ENCODE measurements at places on chromosomes 2 and 18.
A peak's percentile ranks its signal among the peaks of the same experiment; 100 is the strongest.

DNA sequence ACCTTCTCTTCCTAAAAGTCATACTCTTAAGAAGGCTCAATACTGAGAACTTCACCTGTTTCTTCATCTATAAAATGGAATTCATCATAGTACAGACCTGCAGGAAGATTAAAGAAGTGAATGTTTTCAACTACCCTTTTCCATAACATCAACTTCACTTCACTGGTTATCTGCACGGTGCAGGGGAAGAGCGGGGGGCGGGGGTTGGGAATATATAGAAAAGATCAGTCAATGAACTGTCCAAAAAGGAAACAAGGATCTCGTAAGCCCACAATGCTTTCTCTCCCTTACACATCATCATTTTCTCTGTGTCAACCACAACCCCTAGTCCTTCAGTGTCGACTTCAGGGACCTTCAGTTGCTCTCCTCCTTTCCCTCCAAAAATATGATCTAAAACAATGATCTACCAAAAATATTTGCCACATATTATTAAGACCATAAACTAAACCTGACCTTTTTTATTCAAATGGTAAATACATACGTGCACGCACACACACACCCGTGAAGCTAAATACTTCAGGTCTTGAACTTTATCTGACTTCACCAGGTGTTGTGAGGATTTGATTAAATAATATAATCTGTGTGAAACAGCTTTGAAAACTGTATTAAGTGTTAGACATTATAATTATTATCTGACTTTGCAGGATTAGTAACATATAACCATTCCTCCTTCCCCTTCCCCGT is 4.9 kb downstream of the MBOAT2 start:
- DNase-seq, result no peak

DNA sequence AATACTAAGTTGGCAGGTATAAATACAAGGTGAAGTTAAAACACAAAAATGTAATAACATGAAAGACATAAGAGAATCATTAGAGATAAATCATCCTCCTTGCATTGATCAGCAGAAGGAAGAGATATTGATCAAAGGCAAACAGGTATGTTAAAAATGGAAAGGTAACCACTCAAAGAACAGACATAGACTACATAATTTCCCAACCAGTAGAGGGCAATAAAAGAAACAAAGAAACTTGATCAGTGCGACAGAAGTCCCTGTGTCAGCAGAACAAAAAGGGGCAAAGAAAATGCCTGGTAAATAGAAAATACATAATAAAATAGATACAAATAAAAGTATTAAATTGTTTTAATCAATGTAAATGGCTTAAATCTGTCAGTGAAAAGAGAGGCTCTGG is 53.6 kb downstream of the FAM228A start:
- no peak for DNase-seq

- DNase-seq, result peak; percentile 37
Measured at GRCh38 chr2:42859006-42859552, 66.7 kb upstream of the HAAO start.

DNA sequence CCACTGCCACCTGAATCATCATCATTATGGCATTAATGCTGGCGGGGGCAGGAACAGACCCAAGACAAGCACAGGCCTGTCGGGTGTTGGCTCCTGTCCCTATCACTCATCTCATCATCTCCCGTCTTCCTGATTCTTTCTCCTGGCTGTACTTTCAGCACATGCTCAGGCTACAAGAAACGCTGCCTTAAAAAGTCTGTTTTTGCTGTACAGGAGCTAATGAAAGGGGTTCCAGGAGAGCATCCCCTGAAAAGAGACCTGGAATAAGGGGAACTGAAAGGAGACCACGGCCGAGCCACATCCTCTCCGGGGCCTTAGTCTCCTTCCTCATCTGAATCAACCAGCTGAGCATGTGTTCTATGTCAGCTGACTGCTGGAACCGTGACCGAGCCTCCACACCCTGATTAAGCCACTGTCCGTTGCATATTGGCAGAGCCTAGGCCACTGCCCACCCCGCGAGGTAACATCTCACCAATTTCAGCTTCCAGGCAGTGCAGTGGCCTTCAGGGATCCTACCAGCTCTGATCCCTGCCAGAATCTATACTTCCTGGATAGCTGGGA is 62.6 kb downstream of the DNMT3A start:
- DNase-seq, result no peak

GRCh38 chr2:48566592-48567310 is 36.8 kb downstream of the STON1 start:
- no peak for DNase-seq

DNA sequence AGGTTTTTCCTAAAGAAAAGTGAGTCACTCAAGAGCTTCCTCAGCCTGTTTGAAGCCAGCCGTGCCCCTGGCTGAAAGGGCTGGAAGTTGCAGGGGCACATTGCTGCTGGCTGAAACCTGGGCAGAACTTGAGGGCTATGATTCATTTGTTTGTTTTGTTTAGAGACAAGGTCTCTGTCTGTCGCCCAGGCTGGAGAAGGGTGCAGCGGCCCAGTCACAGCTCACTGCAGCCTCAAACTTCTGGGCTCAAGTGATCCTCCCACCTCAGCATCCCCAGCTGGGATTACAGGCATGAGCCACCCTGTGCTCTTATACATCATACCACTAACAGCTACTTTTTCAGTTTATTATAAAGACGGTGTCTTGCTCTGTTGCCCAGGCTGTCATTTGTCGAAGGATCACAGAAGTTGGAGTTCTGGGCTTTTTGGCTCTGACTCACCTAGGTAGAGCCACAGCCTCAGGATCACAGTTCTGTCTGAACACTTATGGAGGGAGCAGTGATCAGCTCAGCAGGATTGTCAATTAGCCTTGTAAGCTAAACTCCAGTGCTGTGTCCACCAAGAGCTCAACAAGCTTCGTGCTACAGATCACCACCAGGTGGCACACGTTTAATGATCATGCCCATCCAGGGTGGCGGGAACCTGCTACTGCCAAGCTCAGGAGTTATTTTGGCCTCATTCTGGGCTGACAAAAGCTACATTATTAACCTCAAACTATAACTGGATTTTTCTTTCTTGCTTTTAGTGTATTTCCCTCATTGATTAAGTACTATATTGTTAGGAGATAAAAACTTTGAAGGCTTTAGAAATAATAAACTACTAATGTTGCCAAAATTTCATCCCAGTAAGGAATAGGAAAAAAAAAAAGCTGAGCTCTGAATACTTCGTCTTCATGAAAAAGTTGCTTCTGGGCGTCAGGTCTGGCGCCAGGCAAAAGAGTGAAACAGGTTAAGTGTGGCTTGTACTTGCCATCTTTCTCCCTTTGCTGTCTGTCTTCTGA is 57.9 kb downstream of the ARHGEF33 start:
- peak; percentile 73 for DNase-seq

DNA sequence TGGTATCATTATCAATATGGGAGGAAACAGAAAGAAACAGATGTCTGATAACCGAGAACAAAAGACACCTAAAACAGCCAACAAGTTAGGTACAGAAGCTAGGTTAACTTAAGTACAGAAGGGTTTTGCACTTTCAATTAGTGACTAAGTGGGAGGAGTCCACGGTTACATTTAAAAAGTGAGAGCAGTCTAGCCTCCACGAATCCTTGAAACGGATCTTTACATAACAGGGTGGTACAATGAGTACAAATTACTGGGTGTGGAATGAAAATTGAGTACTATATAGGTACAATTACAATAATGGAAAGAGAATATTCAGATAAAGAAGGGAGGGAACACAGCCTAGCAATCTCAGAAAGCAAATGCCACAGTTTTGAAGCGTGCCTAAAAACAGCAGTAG is 76.6 kb downstream of the TLK1 start:
- no peak for DNase-seq

DNA sequence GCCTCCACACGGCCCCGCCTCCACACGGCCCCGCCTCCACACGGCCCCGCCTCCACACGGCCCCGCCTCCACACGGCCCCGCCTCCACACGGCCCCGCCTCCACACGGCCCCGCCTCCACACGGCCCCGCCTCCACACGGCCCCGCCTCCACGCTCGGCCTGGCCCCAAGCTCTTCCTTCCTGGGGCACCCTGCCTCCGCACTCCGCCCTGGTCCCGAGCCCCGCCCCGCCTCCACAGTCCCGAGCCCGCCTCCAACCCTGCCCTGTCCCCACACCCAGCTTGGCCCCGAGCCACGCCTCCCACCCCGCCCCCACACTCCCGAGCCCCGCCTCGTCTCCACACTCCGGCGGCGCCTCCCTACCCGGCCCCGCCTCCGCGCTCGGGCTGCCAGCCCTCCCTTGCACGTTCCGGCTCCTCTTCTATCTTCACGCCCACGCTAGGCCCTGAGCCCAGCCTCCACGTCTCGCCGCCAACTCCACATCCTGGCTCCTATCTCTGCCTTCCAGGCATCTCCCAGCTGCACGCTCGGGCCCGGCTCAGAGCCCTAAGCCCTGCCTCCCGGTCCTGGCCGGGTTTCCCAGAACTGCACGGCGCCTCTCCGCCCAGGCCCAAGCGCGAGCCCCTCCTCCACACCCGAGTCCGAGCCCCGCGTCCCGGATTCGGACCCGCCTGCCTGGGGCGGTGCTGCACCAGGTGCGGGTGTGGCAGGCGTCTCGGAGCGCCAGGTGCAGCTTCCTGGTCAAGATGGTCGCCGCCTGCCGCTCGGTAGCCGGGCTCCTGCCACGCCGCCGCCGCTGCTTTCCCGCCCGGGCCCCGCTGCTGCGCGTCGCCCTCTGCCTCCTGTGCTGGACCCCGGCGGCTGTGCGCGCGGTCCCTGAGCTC is at the start of gene TMEM87B:
Gene TMEM87B, plus strand, starts transcription at position 423 of the 883 bp plus-strand sequence. Its CDS starts 323 bp downstream, at position 746.
- peak; percentile 93 for DNase-seq

- DNase-seq, result no peak
Measured at GRCh38 chr2:177557794-177558193, 165.2 kb downstream of the AGPS start.

- DNase-seq, result no peak
Measured at GRCh38 chr18:49072524-49072934, 121.8 kb upstream of the SMAD7 start.

GRCh38 chr2:178523596-178524134 is 43.4 kb downstream of the PLEKHA3 start:
- DNase-seq, result no peak

DNA sequence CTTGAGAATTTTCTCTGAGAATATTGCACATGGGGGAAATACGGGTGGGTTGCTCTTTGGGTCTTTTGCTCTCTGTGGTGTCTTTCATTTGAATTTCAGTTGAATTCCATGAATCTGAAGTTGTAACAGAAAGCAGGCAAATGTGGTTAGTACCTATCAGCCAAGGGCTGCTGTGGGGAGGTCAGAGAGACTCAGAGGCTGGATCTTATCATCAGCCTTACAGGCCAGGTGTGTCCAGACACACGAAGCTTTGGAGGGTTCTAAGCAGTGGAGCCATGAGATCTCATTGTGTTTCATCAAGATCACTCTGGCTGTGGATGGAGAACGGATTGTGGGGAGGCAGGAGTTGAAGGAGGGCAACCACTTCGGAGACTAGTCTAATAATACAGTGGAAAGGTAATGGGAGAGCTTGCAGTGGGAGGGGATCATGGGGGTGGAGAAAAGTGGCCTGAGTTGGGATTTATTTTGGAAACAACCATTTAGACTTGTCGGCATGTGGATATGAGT is 68.1 kb downstream of the GNAL start:
- no peak for DNase-seq

DNA sequence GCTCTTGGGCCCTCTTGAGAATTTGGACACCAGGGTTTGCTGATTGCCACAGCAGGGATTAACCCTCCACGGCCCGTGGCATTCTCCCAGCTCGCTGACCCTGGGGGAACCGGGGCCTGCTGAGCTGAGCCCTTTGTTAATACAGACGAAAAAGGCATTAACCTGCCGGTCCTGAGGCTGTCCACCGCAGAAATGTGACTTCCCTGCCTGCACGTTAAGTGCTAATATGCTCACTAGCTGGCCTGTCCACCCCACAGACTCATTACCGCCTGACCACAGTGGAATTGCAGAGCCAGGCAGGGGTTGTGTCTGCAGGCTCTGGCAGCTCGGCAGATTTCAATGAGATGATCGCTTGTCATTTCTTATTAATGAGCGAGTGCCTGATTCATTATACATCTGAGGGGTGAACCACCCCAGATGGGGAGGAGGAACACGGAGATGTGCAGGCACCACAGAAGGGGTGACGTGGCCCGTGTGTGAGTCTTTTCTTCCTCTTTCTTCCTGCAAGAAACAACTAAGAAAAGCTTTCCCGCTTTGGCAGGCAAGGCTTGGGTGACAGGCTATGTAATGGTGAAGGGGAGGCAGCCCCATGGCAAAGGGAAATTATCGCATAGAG is 126.0 kb downstream of the GLI2 start:
- DNase-seq, result no peak

GRCh38 chr2:11552260-11552638 is 18.4 kb downstream of the GREB1 start:
- no peak for DNase-seq

DNA sequence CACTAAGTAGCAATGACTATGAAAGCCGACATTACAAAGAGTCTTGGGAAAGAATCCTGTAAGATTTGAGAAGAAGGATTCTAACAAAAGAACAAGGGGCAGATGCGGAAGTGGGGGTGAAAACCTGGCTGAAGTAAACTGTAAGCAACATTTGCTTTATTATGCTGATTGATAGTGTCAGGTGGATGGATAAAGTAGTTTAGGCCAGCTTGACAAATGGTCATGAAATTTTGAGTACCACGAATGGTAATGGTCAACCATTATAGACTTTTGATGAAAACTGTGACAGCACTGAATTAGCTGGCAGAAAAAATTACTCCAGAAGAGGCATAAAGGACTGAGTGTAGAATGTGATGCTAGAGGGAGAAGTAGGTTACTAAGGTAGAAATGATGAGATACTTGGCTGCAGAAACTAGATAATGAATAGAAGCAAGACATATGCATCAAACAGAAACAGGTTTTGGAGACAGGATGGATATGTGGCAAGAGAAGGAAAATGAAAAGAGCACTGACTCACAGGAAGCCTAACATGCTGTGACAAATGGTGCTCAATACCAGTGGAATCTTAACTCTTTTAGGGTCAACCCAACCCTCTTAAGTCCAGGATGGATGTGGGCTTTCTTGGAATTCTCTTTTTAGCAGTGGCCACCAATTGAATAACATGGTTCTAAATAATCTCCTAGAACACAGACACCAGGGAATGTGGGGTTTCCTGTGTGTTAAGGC is 6.8 kb downstream of the THUMPD2 start:
- no peak for DNase-seq

GRCh38 chr2:158583923-158584322 is 127.2 kb downstream of the PKP4 start:
- no peak for DNase-seq

DNA sequence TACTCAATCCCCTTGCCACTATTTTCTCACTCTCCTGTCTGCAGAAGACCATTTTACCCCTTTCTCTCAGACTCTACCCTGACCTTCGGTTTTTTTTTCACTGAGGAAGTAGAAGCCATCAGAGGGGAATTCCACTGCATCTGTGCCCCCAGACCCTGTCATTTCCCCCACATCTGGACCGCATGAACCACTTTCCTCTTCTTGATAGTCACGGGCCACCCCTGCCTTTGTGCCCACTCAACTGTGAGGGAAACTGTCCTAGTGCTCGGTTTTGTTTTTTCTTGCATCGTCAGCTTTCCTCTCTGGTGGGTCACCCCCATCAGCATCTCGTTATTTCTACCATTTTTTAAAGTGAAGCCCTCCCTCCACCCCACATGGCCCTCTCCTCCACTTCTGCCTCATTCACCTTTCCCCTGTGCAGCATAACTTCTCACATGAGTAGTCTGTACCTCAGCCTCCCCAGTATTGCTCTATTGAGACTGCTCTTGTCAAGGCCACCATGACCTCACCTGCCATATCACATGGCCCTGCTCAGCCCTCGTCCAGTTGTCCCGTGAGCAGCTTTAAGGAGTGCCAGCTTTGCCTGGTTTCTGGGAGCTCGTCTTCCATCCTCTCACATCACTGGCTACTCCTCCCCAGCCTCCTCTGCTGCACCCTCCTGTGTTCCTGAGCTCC is 32.4 kb downstream of the TMEM87B start:
- no peak for DNase-seq

GRCh38 chr2:188319838-188320237 is 28.2 kb downstream of the GULP1 start:
- no peak for DNase-seq

- DNase-seq, result no peak
Measured at GRCh38 chr2:106192752-106193689, 1.1 kb downstream of the UXS1 start.

Data from NCI-H774 (cell line).